Muscle of leg (tissue), 16 donors: ENCODE measurements at places on chromosomes 6 and 20.
A peak's percentile ranks its signal among the peaks of the same experiment; 100 is the strongest.

DNA sequence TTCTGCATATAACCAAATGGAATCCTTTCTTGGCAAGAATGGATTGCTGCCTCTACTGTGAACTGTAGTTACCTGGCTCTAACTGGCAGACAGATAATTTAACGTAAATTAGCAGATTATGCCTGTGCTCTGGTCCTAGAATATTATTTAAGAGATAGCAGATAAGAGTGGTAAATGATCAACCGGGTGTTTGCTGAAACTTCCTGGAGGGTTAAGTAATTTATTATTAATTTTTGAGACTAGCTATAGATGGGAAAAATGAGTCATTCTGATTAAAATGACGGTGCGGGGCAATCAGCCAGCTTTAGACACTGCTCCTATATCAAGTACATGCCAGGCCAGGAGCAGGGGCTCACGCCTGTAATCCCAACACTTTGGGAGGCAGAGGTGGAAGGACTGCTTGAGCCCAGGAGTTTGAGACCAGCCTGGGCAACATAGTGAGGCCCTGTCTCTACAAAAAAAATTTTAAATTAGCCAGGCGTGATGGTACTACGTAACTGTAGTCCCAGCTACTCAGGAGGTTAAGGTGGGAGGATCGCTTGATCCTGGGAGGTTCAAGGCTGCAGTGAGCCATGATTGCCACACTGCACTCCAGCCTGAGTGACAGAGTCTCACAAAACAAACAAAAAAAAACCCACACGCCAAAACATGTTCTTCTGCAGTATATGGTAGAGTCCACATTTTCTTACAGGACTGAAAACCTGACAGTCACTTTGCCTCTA lies 22.6 kb downstream of the B4GALT5 start:
- no peak for DNase-seq

DNA sequence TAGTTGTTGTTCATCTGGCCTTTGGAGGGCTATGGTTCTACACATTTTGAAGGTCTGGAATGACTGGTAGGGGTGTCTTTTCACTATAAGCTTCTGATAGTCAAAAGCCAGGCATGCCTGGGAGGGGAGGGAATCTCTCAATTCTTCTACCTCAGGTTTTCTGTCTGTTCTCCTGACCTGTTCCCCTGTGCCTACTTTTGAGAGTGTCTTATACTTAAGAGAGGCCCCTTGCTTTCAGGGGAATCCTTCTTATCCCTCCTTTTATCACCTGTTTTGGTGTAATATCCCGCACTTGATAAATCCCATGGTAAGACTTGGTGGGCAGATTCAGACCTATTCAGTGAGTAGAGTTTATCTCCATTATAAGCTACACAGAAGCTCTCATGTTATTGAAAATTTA lies 10.4 kb upstream of the SLC13A3 start:
- no peak for DNase-seq

- peak; percentile 84 for DNase-seq
These were observed 21.2 kb downstream of the GNAS-AS1 start for GRCh38 chr20:58829531-58829941.

GRCh38 chr6:21816231-21816630 lies 222.7 kb downstream of the SOX4 start:
- DNase-seq = no peak

GRCh38 chr6:46010771-46011170 lies 4.9 kb downstream of the CLIC5 start:
- DNase-seq = no peak

DNA sequence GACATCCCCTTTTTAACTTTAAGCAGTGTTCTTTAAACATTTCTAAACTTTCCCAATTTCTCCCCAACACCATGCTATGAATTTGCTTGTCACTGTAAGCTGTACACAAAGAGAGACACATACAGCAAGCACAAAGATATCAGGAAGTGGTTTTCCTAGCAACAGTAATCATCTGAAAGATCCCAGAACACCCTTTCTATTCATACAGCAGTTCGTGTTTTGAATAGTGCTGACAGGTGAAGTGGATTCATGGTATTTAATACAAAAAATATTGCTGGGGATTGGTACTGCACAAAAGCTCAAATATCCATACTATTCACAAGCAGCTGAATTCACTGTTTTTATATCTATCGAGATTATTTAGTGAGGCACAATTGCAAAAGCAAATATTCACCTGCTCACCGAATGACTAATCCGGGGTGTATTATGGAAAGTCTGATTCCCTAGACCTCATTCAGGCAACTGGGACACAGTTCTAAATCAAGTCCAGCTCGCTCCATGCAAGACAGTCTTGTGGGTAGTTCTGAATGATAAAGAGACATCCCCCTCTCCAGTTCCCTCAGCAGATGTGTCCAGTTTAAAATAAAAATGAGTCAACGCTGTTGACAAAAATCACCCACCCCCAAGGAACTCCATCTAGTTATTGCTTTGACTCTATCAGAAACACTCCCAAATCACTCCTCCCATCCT lies 107.1 kb upstream of the TSHZ2 start:
- DNase-seq = no peak

GRCh38 chr6:30748851-30749540 lies 4.6 kb upstream of the IER3 start:
- no peak for DNase-seq

DNA sequence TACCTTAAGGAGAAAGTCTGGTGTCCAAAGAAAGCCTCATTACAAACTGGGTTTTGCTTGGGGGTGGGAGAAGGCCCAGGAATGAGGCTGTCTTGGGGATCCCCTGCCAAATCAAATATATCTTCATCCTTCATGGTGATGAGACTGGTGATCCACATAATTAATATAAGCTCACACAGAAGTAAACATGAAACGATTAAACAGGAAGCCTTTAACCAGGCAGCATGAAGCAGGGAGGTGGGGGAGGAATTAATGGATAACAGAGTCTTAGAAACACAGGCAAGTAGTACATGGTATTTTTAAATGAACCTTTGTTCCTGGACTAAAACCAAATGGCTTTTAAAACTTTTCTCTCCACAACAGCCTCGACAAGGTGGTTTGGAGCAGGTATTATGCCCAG lies 437.5 kb downstream of the TFAP2A start:
- DNase-seq = no peak

- DNase-seq = no peak
These were observed 857 bp downstream of the TAP2 start for GRCh38 chr6:32837651-32838113.
